ENCODE measurements at places on chromosomes 16 and 17.

DNA sequence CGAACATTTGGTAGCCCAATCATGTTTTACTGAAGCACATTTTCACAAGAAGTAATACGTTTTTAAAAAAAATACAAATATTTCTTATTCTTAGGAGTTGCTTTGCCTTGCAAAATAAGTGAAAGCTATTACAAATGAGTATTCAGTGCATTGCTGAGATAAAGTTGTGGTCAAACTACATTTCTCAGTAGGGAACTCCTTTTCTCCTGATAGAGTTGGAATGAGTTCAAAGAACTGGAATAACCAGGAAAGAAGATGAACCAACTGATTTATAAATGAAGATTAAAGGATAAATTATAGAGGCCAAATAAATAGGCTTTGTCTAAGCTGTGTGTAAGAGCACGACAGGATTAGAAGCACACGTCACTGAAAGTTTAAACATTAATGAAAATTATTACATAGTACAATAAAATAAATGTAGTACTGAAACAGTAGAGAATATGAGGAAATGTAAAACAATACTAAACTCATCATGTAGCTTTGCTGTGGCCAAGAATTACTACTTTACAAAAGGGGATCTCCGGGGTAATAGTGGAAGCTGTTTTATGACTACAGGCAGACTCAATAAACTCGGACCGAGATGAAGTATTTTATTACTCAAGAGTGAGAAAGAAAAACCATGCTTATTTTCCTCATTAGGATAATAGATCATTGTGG lies 73.6 kb downstream of the KCNJ2 start:
- H3K27ac ChIP-seq = no peak overlapping the region
- no peaks in the 10 kb centered on the region for H3K27me3 ChIP-seq
- no peak overlapping the region for H3K4me3 ChIP-seq
- no peaks in the 10 kb centered on the region for H3K4me1 ChIP-seq
- no peaks in the 10 kb centered on the region for H3K36me3 ChIP-seq
- DNase-seq = no peak

DNA sequence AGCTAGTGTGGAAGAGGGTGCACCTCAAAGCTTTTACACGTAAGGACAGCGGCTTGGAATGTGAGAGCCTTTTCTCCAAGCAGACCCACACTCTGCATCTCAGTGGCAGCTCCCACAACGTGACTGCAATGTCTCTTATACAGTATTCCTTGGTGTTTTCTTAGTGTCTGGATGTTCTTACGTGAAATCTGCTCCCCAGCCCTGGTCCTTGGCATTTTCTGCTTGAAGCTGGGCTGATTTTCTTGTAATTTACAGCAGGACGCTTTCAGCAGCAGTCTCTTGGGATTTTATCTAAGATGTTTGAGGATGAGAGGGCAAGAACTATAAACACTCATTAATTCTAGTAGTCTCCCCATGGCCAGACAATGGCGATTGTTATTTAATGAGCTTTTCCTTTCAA lies 12.1 kb upstream of the POLR3E start:
- H3K27ac ChIP-seq = no peak overlapping the region
- peaks cover 11% of the 10 kb centered on the region for H3K36me3 ChIP-seq
- no peak for DNase-seq
- no peak overlapping the region for H3K4me3 ChIP-seq
- no peaks in the 10 kb centered on the region for H3K4me1 ChIP-seq
- no peaks in the 10 kb centered on the region for H3K27me3 ChIP-seq

DNA sequence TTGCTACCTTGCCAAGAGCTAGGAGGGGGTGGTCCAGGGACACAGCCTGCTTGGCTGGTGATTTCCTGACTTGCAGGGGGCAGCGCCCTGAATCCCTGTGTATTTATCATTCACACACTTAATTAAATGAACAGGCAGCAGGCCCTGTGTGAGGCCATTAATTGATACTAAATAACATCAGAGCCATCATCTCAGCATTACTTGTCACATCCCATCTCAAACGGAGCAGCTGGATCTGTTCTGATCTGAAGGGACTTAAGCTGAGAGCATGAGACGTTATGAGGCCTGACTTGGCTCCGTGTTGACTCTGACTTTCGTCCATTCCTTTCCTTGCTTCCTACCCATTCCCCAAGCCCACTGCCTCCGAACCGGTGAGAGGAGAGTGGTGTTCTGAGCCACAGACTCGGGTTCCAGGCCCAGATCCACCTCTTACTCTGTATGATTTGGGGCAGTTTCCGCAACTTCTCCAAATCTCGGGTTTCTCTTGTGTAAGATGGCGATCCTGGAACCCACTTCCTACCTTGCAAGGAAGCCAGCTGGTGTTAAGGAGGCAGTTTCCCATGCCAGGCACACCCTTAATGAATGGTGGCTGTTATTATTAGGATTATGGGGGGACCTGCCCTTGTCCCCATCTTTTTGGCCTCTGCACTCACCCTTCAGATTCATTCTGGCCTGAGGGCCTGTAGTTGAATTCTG lies 33.8 kb downstream of the CACNA1G start:
- no peak overlapping the region for H3K4me3 ChIP-seq
- no peaks in the 10 kb centered on the region for H3K27me3 ChIP-seq
- H3K27ac ChIP-seq = no peak overlapping the region

GRCh38 chr17:20991276-20992037 lies 51.4 kb downstream of the USP22 start:
- no peak overlapping the region for H3K27ac ChIP-seq
- no peak overlapping the region for H3K4me3 ChIP-seq
- no peaks in the 10 kb centered on the region for H3K4me1 ChIP-seq

GRCh38 chr17:66953630-66954020 lies 10.9 kb upstream of the CACNG4 start:
- peak overlapping the region; percentile 69 for H3K27ac ChIP-seq
- no peak overlapping the region for H3K4me3 ChIP-seq
- peaks cover 54% of the 10 kb centered on the region for H3K4me1 ChIP-seq
- DNase-seq = no peak

GRCh38 chr16:9055661-9056060 lies 35.8 kb upstream of the HAPSTR1 start:
- no peaks in the 10 kb centered on the region for H3K27me3 ChIP-seq
- no peak for DNase-seq
- H3K27ac ChIP-seq = no peak overlapping the region
- H3K4me3 ChIP-seq = no peak overlapping the region
- no peaks in the 10 kb centered on the region for H3K36me3 ChIP-seq

DNA sequence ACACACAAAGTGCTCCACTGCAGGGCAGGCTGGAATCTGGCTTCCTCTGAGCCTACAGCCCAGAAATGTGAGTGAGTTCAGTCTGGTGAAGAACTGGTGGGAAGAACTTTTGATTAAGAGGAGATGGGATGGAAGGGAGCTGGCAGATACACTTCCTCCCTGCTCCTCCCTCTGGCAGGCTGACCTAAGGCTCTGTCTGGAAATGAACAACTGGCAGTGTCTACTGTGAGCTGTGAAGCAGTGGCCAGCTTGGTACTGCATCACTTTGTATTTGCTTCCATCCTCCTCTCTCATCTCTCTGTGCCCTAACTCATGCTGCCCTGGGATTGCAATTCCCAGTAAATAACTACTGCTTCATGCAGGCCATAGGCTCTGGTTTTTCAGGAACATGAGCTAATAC lies 45.6 kb downstream of the MAF start:
- H3K27me3 ChIP-seq = no peaks in the 10 kb centered on the region
- no peak overlapping the region for H3K27ac ChIP-seq
- H3K4me3 ChIP-seq = no peak overlapping the region
- no peak for DNase-seq
- H3K4me1 ChIP-seq = no peaks in the 10 kb centered on the region

- H3K36me3 ChIP-seq = no peaks in the 10 kb centered on the region
- H3K4me1 ChIP-seq = peaks cover 3% of the 10 kb centered on the region
- DNase-seq = no peak
- H3K27ac ChIP-seq = no peak overlapping the region
- no peaks in the 10 kb centered on the region for H3K27me3 ChIP-seq
Measured at GRCh38 chr16:83840060-83840617, 32.4 kb downstream of the HSBP1 start.

DNA sequence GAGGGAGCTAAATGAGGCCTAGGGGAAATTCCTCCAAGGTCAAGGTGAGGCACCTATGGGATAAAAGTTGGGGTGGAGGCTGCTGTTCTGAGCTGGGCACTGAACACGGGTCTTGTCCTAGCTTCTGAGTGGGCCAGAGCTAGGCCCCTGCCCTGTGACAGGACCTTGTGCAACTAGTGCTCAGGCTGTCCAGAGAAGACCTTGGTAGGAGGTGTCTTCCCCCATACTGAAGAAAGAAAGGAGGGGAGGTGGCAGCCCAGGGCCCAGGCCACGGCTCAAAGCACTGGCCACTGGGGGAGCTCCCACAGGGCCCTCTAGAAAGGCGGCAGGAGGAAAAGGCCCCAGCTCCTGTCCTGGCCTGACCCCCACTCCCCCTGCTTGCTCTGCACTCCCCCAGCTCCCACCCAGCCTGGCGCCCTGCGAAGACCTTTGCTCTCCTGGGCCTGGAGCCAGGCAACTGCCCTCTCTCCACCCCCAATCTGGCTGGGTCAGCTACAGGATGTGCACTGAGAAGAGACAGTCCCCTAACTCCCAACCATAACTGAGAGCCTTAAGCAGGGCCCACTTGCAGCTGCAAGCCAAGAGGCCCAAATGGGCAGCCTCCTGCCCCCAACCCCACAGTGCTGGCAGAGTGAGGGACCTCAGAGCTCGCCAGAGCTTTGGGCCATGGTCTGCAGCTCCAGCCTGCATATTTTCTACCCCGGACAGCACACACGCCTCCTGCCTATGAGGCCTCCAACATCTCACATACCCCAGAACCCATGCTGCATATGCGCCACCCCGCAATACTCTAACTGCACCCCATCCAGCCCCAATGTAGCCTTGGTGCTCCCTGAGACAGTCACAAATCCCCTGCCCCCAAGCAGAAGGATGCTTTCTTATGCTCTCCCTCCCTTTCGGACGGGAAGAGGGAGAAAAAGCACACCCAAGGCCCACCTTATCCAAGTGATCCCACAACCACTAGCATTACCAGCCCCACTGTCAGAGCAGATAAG lies 15.3 kb downstream of the HSD11B2 start:
- H3K4me1 ChIP-seq = peaks cover 91% of the 10 kb centered on the region
- no peaks in the 10 kb centered on the region for H3K27me3 ChIP-seq
- no peak overlapping the region for H3K4me3 ChIP-seq
- peaks cover 29% of the 10 kb centered on the region for H3K36me3 ChIP-seq

DNA sequence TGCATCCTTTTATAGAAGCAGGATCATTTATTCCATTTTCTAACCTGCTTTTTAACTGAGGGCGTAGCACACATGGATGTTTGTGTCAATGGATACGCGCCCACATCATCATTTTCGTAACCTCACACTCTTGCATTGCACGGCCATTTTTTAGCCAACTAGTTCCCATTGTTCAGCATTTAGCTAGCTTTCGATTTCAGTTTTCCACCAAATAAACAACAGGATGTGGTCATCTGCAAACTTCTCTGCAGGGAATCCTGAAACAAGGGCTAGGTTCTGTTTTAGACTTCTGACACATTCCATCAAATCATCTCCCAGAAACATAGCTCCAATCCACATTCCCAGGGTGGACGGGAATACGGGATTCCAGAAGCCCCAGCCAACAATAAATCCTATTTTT lies 6.4 kb downstream of the CYB561 start:
- peak overlapping the region; percentile 41 for H3K27ac ChIP-seq
- H3K36me3 ChIP-seq = no peaks in the 10 kb centered on the region
- peaks cover 11% of the 10 kb centered on the region for H3K27me3 ChIP-seq
- H3K4me3 ChIP-seq = no peak overlapping the region
- no peak for DNase-seq

DNA sequence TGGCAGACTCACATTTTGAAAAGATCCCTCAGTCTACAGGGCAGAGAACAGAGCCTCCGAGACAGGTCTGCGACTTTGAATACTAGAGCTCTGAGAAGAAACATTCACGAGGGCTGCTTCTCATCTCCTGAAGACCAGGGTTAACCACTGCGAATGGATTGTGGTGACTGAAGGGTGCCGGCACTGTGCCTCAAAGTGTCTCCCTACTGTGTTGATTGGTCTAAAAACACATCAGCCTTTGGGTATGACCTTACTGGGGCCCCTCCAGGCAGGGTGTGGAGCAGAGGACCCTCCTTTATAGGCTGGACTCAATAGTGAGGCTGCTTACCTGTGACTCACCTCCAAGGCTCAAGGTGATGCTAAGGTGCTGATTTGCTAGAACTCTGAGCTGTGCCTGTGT lies 2.6 kb upstream of the LGALS9 start:
- no peak overlapping the region for H3K27ac ChIP-seq
- no peak for DNase-seq
- H3K4me1 ChIP-seq = peaks cover 15% of the 10 kb centered on the region

GRCh38 chr17:78000341-78000740 lies 41.8 kb downstream of the TNRC6C start:
- no peak overlapping the region for H3K4me3 ChIP-seq
- no peak for DNase-seq
- H3K36me3 ChIP-seq = no peaks in the 10 kb centered on the region
- H3K27ac ChIP-seq = no peak overlapping the region
